ENCODE measurements at places on chromosomes 12 and 14.

GRCh38 chr12:50708631-50709030 lies 55.3 kb upstream of the ATF1 start:
- DNase-seq, result no peak

- no peak for DNase-seq
Observed at GRCh38 chr12:58269476-58269875, 328.1 kb downstream of the ATP23 start.

GRCh38 chr14:74735125-74735524 lies 22.2 kb downstream of the FCF1 start:
- no peak for DNase-seq

DNA sequence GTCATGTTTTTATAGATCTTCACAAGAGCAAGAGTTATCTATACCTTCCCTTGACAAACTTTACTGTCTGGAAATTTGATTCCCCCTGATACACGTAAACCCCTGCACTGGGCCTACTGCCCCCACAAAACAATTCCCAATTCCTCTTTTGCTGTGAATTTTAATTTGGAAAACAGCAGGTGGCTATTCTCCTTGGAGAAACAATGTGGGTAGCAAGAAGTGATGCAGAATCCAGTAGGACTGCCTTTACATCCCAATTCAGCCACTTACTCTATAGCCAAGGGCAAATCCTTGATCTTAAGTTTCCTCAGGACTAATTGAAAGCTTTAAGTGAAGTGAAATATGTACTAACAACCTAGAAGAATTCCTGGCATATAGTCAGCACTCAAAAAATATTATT lies 129.3 kb downstream of the ACSS3 start:
- DNase-seq, result no peak

GRCh38 chr14:69848156-69848555 lies 31.1 kb upstream of the SMOC1 start:
- DNase-seq, result no peak

DNA sequence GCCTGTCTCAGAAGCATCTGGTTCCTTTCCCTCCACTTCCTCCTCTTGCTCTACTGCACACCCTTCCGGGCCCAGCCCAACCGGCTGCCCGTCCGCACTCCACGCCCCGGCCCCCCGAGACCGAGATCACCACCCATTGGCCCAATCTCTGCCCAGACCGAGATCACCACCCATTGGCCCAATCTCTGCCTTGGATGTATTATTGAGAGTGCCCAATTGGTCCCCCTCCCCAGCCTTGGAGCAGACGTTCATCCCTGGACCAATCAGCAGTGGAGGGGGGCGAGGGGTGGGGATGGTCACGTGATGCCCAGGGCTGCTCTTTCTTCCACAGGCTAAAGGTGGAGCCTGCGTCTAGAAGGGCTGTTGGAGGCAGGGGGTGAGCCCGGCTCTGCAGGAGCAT lies 75.6 kb upstream of the TMEM132C start:
- DNase-seq, result no peak

DNA sequence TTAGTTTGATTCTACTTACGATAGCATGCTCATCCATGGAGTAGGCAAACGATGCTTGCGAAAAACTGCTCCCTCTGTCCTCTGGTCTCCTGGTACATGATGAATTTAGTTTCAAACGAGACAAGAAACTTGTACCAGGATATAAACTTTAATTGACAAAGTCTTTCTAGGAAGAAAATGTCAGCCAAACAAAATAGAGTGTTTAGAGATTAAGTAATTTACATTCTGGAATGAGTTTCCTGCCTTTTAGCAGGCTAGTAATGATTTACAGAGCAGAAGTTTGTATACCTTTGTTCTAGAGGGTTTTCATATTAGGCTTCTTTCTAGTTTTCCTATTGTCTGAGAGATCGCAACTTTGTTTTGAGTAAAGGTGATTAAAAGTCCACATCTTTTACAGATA lies 206.9 kb downstream of the RPL10L start:
- DNase-seq, result no peak

DNA sequence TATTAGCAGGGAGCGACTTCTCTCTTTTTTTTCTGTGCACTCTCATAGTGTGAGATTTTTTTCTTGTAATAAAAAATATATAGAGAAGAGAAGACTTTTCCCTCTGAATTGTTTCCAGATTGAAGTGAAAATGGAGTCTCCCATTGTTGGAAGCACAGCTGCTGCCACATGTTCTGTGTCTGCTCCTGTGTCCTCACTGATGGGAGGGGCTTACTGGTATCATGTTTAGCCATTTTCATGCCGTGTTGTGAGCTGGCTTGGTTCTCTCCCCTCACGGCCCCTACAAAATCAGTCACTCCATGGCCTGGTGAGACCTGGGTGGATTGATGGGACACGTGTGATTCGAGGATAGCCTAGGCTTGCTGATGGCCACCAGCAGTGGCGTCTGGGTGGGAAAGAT lies 379.7 kb upstream of the DDHD1 start:
- no peak for DNase-seq

GRCh38 chr12:12870465-12870864 lies 20.9 kb upstream of the GPRC5A start:
- DNase-seq, result peak; percentile 99

- no peak for DNase-seq
Observed at GRCh38 chr12:49930515-49931288, 19.8 kb upstream of the AQP2 start.

DNA sequence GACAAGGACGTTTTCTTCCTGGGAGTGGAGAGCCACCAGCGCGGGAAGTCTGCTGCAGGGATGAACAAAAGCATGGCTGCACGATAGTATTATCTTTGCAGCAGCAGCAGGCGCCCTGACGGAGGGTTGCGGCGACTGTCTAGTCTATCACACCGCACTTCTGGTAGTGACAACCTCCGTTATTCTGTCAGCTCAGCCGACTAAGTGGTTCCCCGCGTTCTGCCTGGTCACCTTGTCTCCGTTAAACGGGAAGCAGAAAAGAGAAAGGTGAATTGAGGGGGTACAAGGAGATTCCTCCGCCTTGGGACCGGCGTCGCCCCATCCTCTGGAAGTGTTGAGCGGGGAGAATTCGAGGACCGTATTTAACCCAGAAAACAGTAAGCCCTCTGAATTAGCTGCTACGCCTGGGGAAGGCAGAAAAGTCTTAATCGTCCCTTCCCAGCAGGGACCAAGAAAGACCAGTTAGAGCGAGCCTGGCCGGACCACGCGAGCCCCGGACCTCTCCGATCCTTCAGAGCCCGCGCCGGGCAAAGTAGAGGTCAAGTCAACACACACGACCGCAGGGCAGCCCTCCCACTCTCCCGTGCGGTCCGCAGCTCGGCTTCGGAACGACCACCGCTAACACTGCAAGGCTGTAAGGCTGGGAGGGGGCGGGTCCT lies 536 bp upstream of the DAAM1 start:
- DNase-seq, result no peak

GRCh38 chr14:23113431-23114119 lies 5.5 kb downstream of the CEBPE start:
- DNase-seq, result no peak

DNA sequence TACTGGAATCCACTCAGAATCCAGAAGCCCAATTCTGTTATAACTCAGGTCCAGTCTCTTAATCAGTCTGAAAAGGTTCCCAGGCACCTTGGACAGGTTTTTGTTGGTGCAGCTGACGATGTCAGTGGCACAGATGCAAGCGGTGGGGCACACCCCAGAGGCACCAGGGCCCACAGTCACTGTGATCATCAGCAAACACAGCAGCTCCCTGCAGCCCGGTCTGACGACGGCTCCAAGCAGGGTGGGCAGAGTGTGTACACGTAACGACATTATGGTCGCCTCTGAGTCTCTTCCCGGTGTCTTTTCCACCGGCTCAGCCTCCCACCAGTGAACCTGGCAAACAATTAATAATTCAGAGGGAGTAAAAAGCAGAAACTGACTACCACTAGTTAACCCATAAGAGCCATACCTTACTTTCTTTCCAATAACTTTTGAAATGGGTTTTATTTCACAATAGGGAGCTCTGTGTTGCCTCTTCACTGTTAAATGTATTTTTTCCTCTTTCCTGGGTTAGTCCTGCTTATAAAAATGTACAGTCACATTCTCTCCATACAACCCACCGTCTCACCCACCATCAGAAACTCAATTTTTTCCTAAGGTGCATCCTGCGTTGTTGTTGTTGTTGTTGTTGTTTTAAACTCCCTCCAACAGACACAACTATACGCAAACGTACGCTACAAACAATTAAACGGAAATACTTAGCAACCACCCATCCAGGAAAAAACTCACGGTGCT lies 521 bp upstream of the PCED1B start:
- DNase-seq, result no peak

- no peak for DNase-seq
Observed at GRCh38 chr12:126554625-126555024, 1489.4 kb downstream of the AACS start.

DNA sequence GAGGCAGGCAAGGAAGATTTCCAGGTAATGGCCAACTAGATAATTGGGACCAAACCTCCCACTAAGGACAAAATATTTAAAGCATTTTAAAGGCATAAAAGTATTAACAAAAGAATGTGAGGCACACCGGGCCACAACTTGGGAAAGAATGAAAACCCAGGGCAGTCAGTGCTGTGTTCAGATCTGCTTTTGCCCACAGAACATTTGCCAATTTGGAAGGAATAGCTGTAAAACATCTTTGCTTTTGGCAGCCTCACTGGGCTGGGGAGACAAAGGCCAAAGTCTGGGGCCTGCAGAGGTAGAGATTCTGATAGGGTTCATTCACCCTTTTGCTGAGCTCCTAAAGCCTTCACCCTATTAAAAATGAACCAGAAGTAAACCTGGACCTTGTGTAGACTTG lies 82.3 kb downstream of the SYNE3 start:
- no peak for DNase-seq

DNA sequence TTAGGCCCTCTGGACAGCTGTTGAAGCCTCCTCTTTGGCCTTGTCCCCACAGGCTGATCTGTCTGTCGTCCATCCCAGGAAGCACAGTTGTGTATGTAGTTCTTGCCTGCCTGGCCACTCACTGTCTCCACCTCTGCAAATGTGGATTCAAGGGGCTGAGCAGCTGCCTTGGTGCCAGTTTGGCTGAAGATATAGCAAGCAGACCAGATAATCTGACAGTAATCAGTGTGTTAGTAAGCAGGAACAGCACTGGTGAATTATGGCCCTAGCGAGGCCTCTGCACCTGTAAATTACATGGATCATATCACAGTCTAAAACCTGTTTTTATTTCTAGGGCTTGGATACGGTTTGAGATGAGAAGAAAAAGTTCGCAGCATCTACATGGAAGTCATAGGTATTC lies 282.5 kb upstream of the NOS1 start:
- no peak for DNase-seq

DNA sequence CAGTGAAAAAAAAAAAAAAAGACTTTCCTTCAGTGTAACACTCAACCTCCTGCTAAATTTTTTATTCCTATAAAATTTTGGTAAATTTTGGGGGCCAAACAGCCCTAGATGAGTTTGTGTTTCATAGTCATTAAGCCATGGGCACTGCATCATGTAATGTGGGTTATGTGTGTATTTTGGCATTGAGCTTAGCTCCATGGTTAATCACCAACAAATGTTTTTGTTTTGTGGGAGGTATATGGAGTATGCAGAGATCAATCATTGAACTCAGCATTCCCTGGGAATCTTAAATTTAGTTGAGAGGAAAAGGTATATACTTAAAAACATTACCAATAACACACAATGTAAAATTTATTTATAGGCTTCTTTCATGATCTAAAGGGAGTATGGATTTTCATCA lies 8.5 kb upstream of the ARMH4 start:
- DNase-seq, result no peak

GRCh38 chr14:105326891-105327694 lies 12.5 kb downstream of the PACS2 start:
- no peak for DNase-seq

DNA sequence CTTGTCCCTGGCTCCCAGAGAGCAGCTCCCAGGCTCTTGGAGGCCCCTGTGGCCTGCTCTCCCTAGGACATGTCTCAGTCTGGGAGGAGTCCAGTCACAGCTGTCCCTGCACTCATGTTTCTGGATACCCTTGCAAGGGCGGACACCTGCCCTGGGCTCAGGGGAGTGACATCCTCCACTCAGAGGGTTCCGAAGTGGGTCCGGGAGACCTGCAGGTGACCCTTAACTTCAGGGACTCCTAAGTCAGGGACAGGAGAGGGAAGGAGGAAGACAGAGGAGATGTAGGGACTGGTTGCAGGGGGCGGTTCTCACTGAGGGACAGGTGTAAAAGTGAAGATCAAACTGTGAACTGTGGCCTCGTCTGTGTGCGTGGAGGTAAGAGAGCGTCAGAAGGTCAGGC lies 37.6 kb downstream of the CACNA2D4 start:
- DNase-seq, result no peak

GRCh38 chr12:7026854-7027253 lies 8.6 kb upstream of the LPCAT3 start:
- no peak for DNase-seq

DNA sequence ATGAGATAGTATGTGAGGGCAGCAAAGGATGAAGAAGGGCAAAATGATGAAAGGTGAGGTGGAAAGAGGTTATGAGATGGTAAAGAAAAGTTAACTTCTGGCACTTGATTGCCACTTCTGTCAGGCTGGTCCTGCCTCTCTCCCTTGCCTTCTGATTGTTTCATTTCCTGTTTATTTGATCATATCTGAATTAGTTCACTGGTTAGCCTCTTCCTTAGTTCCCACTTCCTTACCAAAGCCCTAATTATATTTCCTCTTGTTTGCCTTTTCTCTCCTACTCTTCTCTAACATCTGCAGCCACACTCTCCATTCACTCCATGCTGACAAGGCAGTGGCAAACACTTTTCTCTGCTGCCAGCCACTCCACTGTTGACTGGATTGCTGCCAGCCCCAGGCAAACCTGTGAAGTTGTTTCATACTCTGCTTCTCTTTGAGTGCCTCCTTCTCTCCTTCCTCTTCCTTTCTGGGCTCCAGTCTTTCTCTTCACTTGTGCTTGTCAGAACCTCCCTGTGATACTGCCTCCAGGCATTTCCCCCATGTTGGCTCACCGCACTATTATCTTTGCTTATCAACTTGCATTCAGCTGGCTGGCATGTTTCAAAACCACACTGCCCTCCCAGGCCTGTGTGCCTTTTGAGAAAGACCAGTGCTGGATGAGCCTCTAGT lies 8.1 kb downstream of the PNP start:
- no peak for DNase-seq

DNA sequence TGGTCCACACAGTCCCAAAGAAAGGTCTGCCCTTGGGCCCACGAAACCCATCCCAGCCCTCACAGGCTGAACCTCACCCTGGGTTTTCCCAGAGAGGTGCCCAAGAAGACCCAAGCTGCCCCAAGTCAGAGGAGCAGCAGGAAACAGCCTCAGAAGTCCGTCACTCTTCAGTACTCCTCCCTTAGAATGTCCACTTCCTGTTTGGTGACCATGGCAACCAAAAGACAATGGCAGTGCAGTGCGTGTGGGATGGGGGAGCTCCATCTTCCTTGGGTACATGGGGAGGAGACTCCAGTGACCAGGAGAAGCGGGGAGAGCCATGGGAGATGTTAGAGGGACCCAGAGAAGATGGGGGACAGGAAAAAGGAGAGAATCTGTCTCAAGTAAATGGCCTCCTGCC lies 11.3 kb downstream of the SELPLG start:
- DNase-seq, result no peak

GRCh38 chr14:38065106-38065762 lies 142.5 kb upstream of the SSTR1 start:
- DNase-seq, result no peak

Data from non-pigmented ciliary epithelial cell (primary cell).